ENCODE measurements at places on chromosomes 2 and 18. TPM values are rescaled to one million over a fixed set of nuclear protein-coding genes. Genes with fewer than 3 reads are reported as not detected.

- no peaks in the 10 kb centered on the region for H3K27me3 ChIP-seq
- no peaks in the 10 kb centered on the region for H3K4me1 ChIP-seq
- no peak overlapping the region for H3K27ac ChIP-seq
Observed at GRCh38 chr2:140353541-140353940, 1573.4 kb upstream of the NXPH2 start.

DNA sequence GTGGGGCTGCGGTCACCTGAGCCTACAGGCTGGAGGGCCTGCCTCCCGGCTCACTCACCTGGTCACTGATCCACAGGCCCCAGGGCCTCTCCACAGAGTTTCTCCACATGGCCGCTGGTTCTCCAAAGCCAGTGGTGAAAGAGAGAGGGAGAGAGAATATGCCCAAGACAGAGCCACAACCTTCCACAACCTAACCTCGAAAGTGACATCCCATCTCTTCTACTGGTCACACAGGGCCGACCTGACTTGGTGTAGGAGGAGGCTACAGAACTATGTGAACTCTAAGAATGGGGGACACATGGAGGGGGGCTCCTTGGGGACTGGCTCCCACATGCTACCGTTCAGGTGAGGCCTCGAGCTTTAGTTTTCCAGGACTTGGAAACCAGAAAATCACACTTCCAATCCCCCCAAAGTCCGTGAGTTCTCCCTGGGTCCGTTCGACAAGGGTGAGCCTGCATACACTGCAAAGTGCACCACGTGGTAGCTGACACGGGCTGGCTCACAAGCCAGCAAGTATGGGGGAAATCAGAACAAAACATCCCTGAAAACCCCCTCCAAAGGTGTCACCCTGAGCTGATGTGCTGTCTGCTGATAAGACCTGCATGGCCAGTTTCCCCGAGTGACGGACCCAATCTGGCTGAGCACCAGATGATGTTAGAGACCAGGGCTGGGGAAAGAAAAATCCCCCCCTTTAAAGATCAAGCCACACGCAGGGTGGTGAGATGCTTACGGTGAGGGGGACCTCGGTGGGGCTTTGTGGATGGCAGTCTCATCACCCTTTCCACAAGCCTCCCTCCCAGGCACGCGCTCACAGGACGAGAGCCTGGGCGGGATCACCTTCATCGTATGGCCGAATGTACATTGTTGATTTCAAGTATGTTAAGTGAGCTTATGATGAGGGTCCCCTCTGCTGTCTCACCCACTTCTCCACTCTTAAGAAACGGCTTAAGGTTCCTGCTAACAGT lies 54.2 kb upstream of the SEMA4C start:
- no peak for DNase-seq
- H3K36me3 ChIP-seq, result no peaks in the 10 kb centered on the region
- H3K27ac ChIP-seq, result no peak overlapping the region
- no peaks in the 10 kb centered on the region for H3K27me3 ChIP-seq

The NDUFB3 gene
- total RNA-seq, result 79.2 TPM

The KATNAL2 gene
- total RNA-seq, result 1.3 TPM

The BCL11A gene
- 29.1 TPM for total RNA-seq

Data from esophagus squamous epithelium (tissue), 5 donors.